ENCODE measurements at places on chromosomes 11 and 22. TPM values are rescaled to one million over a fixed set of nuclear protein-coding genes. Genes with fewer than 3 reads are reported as not detected.

Gene CRYBB2
- total RNA-seq = not detected

Gene NRXN2
- total RNA-seq = not detected

DNA sequence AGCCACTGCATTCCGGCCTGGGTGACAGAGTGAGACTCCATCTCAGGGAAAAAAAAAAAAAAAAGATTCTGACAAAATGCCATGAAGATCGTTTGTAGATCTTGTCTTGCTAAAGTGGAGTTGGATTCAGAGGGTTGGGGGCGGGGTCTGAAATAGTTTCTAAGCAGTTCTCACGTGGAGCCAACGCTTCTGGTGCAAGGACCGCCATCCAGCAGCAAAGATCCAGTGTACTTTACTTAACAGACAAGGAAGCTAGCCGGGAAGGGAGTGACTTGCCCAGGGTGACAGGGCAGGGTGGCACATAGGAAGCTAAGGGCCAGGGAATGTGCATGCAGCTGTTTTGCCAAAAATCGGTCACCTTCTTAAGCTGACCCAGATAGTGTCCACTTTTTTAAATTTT, 27.4 kb downstream of the APOL1 start:
- no peak for DNase-seq

Gene CARD10
- 57.1 TPM for total RNA-seq

DNA sequence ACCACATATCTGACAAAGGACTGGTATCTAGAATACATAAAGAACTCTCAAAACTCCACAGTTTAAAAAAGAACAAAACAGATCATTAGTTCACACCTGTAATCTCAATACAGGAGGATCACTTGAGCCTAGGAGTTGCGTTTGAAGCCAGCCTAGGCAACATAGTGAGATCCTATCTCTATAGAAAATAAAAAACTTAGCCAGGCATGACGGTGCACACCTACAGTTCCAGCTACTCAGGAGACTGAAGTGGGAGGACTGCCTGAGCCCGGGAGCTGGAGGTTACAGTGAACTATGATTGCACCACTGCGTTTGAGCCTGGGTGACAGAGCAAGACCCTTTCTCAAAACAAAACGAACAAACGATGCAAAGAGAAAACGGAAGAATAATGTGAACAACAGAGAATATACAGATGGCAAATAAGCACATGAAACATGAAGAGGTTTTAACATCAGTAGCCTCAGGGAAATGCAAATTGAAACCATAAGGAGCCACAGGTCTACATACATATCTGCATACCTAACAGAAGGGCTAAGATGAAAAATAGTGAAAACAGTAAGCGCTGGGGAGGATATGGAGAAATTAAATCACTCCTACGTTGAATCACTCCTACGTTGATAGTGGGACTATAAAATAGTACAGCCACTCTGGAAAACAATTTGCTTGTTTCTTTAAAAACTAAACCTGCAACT, 70.7 kb downstream of the DGCR2 start:
- no peak for DNase-seq
